ENCODE measurements at places on chromosomes 3 and 15.

DNA sequence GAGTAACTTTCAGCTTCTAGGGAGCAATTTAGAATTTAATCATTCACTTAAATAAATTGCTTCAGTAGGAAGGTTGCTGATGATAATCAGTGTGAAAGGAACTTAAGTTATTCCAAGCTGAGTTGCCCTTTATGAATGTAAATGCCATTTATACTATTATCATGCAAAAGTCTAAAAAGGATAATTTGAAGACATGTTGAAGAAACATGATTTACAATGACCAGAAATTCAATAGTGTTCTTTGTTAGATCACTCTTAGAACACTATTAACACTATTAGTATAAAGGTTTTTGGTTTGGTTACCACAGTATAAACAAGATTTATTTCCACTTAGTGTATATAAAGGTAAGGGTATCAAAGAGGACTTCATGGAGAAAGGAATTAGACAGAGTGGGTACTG lies 1.6 kb downstream of the OR4F6 start:
- DNase-seq, result no peak

GRCh38 chr3:66473692-66474091 lies 27.1 kb downstream of the LRIG1 start:
- peak; percentile 58 for DNase-seq

DNA sequence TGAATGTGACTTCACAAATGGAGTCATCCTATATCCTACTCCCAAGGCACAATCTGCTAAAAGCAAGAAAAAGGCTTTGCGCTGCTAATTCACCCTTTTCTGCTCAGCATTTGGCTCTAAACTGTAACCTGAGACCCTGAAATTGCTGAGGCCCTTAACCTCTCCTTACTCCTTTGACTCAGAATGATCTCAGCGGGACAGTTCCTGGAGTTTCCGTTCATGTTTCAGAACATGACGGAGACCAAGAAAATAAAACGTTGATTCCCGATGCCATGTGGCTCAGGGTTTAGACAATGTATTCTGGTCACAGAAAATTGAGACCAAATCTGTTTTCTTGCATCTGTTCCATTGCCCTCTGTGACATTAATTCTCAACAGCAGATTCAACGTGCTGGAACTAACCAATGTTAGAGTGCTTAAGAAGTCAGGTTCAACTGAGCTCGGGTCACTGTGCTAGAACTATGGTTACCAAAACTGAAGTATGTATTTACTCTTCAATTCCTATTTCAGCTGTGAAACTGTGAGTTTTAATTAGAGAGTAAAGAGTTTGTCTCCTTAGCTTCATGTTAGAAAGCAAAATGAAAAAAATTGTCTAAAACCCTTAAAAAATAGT lies 45.4 kb upstream of the TMC3 start:
- no peak for DNase-seq

DNA sequence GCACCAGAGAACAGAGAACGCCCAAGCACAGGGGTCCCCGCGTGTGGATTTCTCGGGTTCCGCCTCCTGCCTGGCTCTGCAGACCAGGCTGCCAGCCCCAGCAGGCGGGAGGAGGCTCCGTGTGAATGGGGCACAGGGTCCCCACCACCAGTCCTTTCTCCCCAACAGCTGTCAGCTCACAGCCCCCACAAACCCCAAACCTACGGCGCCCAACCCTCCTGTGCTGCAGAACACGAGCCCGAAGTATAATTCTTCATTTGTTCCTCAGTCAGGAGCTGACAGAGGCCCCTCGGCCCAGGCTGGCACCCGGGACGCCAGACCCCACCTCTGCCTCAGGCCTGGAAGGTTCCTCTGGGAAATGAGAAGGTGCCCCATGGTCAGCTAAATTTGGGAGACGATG lies 78.0 kb downstream of the TBC1D2B start:
- no peak for DNase-seq

GRCh38 chr3:16183601-16184270 lies 9.3 kb downstream of the GALNT15 start:
- DNase-seq, result no peak

- no peak for DNase-seq
These were observed 1375.1 kb upstream of the ALCAM start for GRCh38 chr3:103991461-103992115.

DNA sequence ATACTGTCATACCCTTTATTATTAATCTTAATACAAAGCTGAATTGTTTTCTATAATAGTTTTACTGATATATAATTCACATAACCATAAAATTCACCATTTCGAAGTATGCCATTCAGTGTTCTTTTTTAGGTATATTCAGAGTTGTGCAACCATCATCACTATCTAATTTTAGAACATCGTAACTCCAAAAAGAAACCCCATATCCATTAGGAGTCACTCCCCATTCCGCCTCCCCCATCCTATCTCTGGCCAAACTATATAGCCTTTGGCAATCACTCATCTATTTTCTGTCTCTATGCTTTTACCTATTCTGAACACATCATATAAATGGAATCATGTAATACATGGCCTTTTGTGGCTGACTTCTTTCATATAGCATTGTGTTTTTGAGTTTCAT lies 169.7 kb upstream of the GALNT15 start:
- no peak for DNase-seq

Measured in stimulated activated CD4-positive, alpha-beta T cell treated with anti-CD3 and anti-CD28 coated beads, Interleukin-15, amount 100 ng/mL, for 24 hours (primary cell).